Motor neuron (in vitro differentiated cells): ENCODE measurements at places on chromosomes 4 and X.

- ATAC-seq: no peak
These were observed 136.4 kb upstream of the NDST4 start for GRCh38 chr4:115249808-115250207.

GRCh38 chr4:102477657-102478056, 23.5 kb upstream of the NFKB1 start:
- no peak for ATAC-seq

DNA sequence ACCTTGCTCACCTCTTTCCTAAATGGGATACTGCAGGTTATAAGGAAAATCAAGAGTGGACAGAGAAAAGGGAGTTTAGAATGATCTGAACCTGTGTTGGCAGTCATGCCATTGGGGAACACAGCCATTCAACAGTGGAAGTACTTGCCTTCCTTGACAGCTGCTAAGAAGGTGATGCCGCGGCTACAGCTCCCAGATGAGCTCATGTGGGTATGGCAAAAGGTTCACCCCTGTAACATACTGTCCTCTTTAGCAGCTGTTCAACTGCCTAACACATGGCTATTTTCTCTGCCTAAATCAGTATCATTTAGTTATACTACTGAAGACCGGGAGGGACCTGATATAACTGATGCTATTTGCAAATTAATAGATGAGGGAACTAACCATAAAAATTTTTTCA, 76.8 kb downstream of the DCHS2 start:
- ATAC-seq: no peak

DNA sequence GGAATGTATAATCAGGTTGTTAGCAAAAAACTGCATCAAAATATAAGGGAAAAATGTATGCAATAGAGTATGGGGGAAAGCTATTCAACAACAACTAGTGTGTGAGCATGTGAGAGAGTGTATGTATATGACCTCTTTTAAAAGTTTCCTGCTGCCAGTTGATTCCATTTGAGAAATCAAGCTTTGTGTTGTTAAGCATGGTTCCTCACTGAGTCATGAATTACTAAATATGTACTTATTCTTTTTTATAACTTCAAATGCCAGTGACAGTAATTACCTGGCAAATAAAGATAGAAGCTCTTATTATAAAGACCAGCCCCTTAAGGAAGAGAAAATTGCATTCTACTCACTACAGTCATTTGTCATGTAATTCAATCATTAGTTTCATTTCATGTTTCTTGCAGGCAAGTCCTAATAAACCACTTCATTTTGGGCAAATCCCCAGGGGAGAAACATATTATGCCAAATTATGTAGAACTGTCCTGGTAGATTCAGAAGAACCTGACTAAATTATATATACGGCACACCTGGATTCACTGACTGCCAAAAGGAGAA, 19.2 kb downstream of the RASGEF1B start:
- ATAC-seq: no peak

- peak; percentile 73 for ATAC-seq
These were observed 69.4 kb downstream of the HMGB2 start for GRCh38 chr4:173264684-173265185.

- ATAC-seq: no peak
These were observed 36.9 kb downstream of the AMMECR1 start for GRCh38 chrX:110280954-110281353.

- no peak for ATAC-seq
These were observed 12.4 kb downstream of the SMIM14 start for GRCh38 chr4:39626261-39626660.

- ATAC-seq: no peak
These were observed 6.6 kb downstream of the SCML1 start for GRCh38 chrX:17743913-17744312.

DNA sequence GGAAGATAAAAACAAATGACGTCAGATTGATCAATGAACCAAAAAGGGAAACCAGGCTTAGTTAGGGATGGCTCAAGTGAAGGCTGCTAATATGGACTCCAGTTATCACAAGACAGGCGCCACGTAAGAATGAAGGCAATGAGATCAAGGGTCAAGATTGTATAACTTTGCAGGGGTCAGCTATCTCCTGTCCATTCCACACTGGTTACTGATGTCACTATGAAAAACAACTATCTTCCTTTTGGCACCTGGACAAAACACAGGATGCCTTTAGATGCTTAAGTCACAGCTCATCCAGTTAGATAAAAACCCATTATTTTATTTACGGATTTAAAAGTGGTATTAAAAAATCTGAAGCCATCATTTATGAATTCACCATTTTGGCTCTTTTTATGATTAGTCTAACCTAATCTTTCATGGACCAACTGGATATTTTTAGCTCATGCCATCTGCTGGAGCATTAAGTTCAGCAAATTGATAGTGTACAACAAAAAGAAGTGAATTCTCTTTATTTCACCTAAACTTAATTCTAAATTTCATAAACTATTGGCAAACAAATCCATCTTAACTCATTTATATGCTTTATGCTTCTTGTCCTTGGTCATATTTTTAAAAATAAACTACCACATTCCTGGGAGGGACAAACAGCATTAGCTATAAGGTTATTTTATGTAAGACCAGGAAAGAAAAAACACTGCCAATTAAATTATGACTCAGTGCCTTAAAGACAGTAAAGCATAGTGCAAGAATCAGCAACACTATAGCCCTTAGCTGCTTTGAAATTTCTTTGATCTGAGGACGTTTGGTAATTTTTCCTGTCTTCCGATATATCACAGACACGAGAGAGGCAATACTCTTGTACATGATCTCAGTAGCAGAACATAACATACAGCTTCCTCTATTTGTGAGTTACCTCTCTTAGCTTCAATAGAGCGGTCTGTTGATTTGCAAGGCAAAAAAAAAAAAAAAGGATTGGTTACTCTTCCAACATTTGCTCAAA, 27.0 kb downstream of the DHX15 start:
- ATAC-seq: peak; percentile 29

- ATAC-seq: no peak
These were observed 1511.0 kb downstream of the ARAP2 start for GRCh38 chr4:34733185-34733941.
